SW480 (cell line): ENCODE measurements at places on chromosomes 16 and 17.

DNA sequence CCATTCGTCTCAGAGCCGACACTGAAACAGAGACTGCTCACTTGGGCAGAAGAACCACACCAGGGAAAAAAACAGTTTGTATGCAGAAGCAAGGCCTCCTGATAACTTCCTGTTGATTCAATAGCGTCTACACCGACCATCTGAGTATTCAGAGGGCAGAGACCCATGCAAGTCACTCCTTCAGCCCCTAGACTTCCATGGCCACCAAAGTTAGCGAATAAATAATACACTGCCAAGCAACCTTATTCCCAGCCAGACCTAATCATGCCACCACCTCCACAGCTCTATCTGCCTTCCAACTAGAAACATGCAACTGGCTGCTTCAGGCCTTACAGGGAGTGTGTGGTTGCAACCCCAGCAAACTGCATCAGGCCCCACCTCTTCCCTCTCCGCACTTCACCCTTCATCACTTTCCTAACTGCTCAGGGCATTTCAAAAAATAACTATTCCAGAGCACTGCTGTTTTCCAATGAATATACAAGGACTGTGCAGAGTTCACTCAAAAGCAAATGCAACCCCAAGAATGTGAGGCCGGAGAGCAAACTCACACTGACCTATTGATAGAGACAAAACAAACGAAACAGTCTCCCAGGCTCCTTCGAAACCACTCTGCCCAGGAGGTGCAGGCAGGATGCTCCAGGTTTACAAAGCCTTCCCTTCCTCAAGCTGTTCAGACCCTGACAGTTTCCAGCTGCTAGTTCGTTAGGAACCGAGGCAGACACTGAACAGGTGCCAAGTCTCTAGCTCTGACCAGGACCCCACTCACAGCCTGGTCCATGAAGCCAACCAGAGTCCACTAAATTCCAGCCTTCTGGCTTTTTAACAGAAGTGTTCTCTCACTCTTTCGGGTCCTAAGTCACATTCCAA is 3.6 kb downstream of the USP7 start:
- DNase-seq = no peak

- peak; percentile 77 for DNase-seq
Measured at GRCh38 chr17:57988301-57989250, 522 bp upstream of the VEZF1 start.

GRCh38 chr17:81392909-81393654 is 2.2 kb upstream of the BAHCC1 start:
- no peak for DNase-seq

DNA sequence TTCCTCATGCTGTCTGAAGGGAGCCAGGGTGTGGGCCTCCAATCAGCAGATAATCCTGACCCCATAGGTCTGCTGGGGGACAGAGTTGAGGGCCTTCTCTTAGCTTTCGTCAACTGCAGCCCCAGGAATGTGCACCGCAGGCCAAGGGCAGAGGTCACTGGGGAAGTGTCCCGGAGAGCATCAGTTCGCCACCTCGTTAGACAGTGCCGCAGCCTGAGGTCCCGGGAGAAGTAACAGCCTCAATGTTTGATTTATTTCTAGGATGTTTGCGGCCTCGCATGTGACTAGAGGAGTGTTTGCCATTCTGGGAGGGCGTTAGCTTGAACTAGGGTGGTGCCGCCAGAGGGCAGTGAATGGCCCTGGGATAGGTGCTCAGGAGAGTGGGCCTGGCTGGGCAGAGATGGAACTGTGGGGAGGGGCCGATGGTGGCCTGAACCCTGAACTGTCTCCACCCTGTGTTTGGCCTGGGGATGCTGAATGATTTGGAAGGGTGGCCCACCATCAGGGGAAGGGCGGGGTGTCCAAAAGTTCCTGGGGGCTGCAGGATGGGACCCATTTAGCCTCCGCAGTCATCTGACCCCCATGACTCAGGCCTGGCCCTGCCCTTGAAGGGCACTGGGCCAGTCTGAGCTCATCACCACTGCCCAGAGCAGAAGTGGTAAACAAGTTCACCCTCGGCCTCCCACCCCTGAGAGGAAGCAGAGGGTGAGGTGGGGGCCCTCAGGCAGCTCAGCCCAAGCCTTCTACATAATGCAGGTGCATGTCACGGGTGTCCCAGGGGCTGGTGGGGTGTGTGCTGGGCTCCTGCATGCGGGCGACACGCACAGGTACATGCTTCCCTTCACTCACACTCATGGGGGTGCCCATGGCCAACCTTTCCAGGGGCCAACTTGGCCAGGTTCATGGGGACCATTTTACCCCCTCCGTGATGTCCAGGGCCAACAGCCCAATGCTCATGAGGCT is 12.4 kb upstream of the TAC4 start:
- no peak for DNase-seq

DNA sequence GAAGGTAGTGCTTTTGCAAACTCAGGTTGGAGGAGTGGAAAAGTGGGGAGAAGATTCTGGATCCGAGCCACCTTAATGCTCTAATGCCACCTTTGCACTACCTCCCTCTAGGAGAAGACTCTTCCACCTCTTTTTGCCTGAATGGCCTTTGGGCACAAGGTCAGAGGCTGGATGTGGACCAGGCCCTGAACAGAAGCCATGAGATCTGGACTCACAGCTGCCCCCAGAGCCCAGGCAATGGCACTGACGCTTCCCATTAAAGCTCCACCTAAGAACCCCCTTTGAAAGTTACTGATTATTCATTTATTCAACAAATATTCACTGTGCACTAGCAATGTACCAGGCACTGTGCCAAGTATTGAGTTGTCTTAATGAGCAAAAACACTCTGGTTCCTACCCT is 3.2 kb downstream of the SHBG start:
- no peak for DNase-seq

DNA sequence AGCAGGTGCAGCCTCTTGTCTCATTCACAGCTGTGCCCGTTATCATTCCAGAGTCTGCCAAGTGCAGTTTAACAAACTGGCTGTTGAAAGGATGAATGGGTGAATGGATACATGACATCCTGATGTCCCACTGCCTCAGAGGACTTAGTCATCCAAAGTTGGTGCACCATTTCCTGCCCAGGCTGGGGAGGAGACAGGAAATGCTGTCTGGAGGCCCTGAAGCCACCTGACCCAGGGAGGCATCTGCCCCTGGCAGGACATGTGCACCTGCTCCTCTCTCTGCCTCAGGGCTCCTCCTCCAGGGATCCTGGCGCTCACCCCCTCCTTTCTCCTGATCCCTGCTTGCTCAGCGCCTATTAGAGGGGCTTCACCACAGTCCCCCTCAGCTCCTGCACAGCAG is 1.8 kb upstream of the CD300C start:
- DNase-seq = peak; percentile 22

DNA sequence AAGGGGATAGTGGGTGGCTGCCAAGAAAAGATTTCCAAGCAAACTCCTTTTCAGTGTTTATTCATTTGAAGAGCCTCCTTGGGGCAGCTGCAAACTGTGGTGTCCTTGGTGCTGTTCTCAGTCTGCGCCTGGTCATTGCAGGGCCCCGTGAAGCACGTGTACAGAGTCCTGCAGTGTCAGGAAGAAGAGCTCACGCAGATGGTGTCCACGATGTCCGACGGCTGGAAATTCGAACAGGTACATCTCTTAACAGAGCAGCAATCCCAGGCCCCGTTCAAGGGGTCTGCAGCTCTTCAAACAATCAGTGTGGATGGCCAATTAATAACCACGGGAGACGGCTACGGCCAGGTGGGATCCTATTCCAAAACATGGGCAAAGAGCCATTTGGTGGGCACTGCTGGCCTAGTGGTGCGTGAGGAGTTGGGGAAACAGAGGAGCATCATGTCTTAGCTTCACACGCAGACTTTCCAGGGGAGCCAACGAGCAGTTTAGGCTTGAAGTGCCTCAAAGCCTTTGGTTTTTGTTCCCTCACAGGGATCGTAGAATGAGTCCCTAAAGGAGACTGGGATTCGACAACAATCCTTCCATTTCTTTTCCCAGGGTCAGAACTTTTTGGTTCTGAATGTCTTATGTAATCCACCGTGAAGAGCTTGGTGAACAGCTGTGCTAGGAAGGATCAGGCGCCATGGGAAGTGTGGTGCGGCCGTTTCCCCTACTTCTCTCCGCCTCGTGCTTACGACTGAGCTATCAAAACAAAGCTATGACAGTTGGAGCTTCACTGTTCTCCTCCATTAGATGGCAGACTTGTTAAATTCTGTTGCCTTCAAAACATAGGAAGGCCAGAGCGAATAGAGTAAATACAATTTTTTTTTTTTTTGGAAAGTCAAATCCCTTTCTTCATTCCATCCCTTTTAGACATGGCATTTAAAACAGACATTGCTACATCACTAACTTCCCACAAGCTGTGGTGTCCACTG is 12.6 kb downstream of the KCTD2 start:
- DNase-seq = peak; percentile 52

DNA sequence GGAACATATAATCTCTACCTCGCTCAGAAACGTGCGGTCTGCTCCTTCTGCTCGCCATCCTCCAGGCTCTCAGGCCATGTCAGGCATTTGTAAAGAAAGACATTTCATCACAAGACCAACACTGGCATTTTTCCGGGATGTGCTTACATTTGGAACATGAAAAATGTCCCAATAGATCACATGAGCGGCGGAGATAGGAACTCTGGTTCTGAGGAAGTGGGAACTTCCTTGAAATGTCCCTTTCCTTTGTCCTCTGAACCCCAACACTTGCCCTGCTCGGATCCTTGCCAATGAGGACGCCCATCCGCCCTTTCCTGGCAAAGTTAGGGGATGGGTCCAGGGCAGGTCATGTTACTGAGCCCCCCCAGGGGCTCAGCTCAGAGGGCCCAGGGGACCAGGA is 130.5 kb downstream of the MAF start:
- no peak for DNase-seq

GRCh38 chr16:66886914-66887313 is 6.6 kb downstream of the PDP2 start:
- no peak for DNase-seq

GRCh38 chr17:16923904-16924695 is 47.8 kb downstream of the TNFRSF13B start:
- no peak for DNase-seq

DNA sequence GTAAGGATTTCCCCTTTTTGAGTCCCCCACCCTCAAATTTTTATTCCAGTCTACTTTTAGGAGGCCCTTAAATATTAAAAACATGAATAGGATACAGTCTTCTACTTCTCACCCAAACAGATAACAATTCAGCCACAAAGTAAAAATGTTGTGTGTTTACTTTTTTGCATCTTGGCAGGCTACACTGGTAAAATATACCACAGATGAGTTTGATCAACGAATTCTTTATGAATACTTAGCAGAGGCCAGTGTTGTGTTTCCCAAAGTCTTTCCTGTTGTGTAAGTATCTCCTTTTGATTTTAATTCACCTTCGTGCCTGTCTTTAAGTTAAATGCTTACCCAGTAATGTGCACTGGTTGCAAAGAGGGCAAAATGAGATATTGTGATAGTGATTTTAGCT is 34.4 kb upstream of the RAB11FIP4 start:
- no peak for DNase-seq

DNA sequence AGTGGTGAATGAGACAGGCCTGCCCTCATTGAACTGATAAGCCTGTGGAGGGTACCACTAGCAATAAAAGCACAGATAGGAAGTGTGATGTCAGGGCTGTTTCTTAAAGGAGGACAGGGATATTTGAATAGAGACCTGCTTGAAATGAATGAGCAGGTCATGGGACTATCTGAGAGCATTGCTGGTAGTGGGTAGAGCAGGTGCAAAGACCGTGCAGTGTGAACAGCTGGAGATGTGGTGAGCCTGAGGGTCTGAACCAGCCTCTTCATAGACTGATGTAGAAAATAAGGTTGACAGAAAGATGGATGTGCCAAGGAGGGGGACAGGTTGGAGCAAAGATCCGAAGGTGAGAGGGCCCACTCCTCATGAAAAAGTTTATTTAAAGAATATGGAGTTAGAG is 2.4 kb downstream of the NUP93 start:
- no peak for DNase-seq

GRCh38 chr17:2347805-2348685 is 10.7 kb downstream of the SGSM2 start:
- DNase-seq = peak; percentile 41

- DNase-seq = no peak
Measured at GRCh38 chr16:9457215-9457614, 365.8 kb downstream of the HAPSTR1 start.

- peak; percentile 67 for DNase-seq
Measured at GRCh38 chr16:30786936-30787612, at the start of gene ZNF629. TSS of gene ZNF629 (minus strand) at chr16:30787205. CDS start at chr16:30784482, 2,723 bp downstream.
